Hematopoietic multipotent progenitor cell treated with erythropoietin and hydrocortisone succinate and interleukin-3 and kit ligand, for 17 days (in vitro differentiated cells): ENCODE measurements at places on chromosomes 5 and 9.

- DNase-seq: no peak
Observed at GRCh38 chr9:135339378-135339973, 140.1 kb upstream of the PPP1R26 start.

- no peak for DNase-seq
Observed at GRCh38 chr5:111869681-111870080, 112.7 kb upstream of the NREP start.

DNA sequence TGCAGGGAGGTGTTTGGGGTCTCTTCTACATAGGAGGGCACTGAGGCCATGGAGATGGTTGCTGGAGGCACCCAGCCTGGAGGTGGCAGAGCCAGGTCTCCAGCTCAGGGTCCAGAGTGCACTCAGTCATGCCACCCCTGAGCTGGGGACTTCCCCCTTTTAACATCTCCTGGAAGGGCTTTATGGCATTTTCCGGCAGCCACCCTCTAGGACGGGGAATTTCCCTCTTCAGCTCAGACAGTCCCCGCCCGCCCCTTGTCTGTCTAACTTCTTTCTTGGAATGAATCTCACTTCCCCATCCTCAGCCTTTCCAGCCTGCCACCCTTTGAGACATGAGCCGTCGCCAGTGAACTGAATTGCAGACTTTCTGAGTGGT is 49.9 kb downstream of the COL15A1 start:
- DNase-seq: no peak

- DNase-seq: no peak
Observed at GRCh38 chr5:95801961-95802360, 20.6 kb downstream of the GLRX start.

DNA sequence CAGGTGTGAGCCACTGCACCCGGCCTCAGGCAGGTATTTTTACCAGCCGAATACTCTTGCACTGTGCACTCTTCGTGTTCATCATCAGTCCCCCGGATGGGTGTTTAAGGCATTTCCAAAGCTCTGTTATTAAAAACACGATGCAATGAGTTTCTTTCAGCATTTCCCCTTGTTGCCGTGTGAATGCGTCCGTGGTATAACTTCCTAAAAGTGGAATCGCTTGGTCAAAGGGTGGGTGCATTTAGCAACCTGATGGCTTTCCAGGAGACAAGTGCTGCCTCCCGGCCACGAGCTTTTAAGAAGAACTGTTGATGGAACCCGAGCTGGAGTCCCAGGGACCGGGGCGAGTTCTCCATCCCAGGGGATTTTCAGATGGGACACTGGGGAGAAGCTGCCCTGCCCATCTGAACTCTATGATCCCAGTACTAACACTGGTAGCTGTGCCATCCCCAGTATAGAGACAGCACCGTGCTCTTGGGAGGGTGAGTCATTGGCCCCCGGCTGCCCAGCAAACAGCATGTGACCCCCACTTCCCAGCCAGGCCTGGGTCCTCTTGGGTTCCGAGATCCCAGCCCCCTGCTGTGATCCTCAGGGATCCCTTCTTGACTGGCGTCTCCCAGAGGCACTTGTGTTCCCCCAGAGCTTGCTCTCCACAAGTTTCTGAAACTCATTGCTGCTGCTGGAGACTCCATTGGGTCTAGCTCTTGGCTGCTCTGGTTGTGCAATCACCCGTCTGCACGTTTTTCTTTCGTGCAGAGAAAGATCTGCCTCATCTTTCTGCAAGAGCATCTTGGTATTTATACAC is 169.5 kb upstream of the IER5L start:
- no peak for DNase-seq

DNA sequence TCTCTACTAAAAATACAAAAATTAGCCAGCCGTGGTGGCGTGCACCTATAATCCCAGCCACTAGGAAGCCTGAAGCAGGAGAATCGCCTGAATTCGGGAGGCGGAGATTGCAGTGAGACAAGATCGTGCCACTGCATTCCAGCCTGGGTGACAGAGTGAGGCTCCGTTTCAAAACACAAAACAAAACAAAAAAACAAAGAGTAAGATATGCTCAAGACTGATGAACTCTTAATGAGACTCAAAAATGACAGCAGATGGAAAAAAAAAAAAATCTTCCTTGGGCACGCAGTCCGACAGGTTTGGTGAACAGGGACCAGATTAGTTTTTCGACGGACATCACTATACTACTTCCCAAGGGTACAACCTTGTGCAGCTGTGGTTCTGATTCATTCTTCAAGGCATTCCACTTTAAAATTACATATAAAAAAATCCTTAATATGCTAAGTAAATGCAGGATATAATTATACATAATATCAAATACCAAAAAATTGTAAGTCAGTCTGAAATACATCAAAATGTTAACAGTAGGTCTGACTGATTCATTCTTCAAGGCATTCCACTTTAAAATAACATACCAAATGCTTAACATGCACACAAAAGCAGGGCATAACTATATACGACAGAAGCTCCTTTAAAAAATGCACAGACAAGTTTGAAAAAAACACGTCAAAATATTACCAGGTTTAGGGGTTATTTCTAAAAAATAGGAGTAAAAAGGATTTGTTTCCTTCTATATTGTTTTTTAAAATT is 12.3 kb downstream of the PSIP1 start:
- DNase-seq: no peak
